ENCODE measurements at places on chromosomes 6 and 20.

GRCh38 chr6:110233770-110234374 is 53.6 kb downstream of the CDC40 start:
- no peak for DNase-seq

GRCh38 chr6:42450477-42451332 is 1.0 kb downstream of the TRERF1 start:
- DNase-seq, result no peak

DNA sequence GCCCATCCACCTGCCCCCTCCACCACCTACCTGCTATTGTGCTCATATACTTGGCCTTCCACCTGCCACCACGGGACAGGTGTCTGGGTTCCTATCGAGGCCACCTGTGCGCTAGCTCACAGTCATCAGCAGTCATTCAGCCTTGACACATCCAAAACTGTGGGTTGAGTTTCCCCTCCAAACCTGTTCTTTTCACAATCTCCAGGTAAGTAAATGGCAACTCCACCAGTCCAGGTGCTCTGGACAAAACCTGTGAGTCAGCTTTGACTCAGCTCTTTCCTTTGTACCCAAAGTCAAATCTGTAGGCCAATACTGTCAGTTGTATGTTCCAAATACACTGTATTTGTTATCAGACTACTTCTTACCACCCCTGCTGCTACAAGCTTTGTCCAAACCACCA is 52.6 kb downstream of the SPTLC3 start:
- no peak for DNase-seq

DNA sequence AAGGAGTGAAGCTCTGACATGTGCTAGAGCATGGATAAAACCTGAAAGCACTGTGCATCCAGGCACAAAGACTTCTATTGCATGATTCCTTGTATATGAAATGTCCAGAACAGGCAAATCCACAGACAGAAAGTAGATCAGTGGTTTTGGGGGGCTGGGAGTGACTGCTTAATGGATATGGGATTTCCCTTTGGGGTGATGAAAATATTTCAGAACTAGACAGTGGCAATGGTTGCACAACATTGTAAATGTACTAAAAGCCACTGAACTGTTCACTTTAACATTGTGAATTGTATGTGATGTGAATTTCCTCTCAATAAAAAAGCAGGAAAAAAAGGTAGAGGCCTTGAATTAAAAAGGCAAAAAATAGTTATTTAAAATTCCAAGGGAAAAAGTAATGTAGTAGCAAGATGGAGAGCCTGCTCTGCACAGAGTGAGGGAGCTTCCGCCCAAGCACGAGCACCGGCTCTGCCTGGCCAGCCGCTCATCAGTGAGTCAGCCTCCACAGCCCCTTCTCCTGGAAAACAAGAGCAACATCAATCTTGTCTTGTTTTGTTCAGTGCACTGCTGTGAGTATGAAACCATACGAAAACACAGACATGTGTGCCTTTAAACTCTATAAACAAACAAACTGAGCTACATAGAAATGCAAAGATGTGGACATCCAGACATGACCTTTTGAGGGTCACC is 74.6 kb upstream of the THBS2 start:
- no peak for DNase-seq

DNA sequence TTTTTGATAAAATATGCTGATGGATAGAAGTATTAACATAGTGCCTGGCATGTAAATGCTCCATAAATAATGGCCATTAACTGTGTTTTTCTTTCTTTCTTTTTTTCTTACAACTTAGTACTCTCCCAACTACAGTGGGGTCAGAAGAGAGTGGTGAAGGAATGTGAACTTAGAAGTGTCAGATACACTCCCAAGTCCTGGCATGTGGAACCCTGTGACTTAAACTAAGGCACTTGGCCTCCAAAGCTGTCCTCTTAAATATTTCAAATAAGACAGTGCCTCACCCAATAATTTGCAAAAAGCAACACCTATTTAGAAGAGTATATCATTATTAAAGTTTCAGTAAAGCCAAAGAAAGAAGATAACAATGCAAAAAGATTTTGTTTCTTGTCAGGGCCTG is 129.1 kb upstream of the NUP153 start:
- no peak for DNase-seq

DNA sequence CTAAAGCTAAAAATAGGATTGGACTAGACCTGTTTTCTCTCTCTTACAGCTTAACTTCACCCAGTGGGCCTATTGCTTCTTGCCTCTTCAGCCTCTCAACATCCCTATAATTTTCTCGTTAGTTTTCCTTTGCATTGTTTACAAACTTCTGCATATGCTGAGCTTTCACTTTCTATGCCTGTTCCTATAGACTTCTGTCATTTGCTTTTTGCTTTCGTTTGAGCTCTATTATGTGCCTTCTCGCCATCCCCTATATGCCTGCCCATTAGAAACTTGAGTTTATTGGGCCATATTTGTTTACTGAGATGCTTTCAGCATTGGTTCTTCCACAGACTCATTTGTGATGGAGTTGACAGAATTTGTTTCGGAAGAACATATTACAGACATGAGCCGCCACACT is 40.9 kb downstream of the NCOA7 start:
- no peak for DNase-seq

- DNase-seq, result no peak
Observed at GRCh38 chr20:8216375-8217200, 84.5 kb downstream of the PLCB1 start.

DNA sequence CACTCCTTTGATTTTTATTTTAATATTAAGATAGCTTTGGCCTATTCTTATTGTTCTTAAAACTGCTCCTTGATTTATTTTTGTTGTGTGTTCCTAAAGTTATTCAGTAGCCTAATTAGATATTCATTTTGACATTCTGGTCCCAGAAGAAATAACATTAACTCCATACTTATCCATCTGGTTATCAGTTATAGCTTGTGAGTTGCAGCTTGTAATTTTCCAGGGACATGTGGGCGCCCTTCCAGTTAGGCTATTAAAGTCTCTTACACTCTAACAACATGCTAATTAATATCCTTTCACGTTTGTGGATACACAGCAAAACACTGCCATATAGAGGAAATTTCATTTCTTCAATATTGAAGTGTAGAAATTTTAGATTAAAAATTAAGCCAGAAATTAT is 987.5 kb downstream of the HACE1 start:
- no peak for DNase-seq

DNA sequence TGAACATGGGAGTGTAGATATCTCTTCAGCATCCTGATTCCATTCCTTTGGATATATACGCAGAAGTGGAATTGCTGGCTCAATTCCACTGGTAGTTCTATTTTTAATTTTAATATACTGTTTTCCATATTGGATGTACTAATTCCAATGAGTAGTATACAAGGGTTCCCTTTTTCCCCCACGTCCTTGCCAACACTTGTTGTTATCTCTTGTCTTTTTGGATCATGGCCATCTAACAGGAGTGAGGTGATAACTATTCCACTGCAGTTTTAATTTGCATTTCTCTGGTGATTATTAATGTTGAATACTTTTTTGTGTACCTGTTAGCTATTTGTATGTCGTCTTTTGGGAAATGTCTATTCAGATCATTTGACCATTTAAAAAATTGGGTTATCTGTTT is 91.5 kb downstream of the ZFAND3 start:
- DNase-seq, result no peak

- no peak for DNase-seq
Observed at GRCh38 chr6:125841356-125842090, 50.8 kb downstream of the NCOA7 start.

GRCh38 chr20:8131598-8132483 is at the start of gene PLCB1:
TSS of gene PLCB1 (plus strand) at chr20:8132266. CDS start at chr20:8132652, 386 bp downstream.
- DNase-seq, result peak; percentile 95

GRCh38 chr6:129369737-129370136 is 340.2 kb downstream of the ARHGAP18 start:
- no peak for DNase-seq

DNA sequence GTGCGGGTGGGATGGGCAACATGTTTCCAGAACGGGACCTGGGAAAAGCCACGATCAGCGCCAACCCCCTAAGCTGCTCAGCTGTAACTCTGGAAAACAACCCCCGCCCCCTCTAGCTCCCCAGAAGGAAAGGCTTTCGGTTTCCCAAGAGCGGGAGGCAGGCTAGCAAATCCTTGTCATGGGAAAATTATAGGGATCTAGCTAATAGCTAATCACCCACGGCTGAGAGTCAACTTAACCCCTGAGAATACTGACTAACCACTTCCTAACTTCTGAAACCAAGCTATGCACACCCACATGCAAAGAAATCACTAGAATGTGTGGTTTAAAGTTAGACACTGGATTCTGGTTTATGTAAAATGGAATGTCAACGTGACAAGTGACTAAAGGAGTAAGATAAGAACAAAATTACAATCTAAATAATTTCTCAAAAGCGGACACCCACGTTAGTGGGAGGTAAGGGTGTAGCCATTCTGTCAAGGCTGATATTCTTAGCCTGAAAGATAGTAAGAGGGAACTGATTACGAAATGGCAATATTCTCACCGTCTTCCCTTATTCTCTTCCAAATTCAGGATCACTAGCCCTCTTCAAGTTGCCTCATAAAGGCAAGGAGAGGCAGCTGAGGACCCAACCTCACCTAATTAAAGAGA is 20.1 kb downstream of the JAG1 start:
- no peak for DNase-seq

GRCh38 chr6:61886608-61887259 is 399.3 kb downstream of the KHDRBS2 start:
- DNase-seq, result no peak

- DNase-seq, result no peak
Observed at GRCh38 chr6:156579564-156579963, 197.6 kb upstream of the ARID1B start.

DNA sequence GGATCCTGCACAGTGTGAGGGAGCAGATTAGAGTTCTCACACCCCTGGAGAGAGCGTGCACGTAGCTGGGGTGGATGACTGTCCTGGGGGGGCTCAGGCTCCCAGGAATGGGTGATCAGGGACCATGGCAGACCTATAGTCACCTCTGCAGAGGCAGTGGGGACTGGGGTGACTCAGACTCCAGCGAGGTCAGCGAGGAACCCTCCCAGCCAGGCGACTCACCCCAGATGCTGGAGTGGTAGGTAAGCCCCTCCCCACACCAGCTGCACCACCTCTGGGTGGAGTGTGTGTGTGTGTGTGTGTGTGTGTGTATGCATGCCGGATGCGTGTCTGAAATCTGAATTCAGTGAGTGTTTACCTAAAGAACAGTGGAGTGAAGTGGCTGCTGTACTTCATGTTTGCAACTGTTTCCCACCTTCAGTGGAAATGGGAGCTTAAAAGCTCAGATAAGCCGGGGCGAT is 17.4 kb upstream of the GTSF1L start:
- DNase-seq, result no peak

DNA sequence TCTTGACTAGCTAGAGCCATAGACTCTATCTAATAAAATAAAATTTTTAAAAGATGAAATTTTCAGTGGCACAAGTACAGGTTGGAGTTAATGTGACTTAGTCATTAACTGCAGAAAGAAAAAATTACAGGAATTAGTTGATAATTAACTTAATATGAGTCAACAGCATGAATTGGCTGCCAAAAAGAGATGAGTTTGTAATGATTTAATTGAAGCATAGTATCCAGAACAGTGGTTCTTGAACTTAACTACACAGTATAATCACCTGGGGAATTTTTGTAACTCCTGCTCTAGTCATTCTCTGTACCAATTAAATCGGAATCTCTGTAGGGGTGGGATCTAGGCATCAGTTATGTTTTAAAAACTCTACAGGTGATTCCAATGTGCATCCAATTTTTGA is 46.3 kb upstream of the HMGN3 start:
- no peak for DNase-seq

GRCh38 chr20:33575282-33575681 is 85.4 kb downstream of the CBFA2T2 start:
- DNase-seq, result no peak

- no peak for DNase-seq
Observed at GRCh38 chr20:12970372-12970821, 38.4 kb upstream of the SPTLC3 start.

DNA sequence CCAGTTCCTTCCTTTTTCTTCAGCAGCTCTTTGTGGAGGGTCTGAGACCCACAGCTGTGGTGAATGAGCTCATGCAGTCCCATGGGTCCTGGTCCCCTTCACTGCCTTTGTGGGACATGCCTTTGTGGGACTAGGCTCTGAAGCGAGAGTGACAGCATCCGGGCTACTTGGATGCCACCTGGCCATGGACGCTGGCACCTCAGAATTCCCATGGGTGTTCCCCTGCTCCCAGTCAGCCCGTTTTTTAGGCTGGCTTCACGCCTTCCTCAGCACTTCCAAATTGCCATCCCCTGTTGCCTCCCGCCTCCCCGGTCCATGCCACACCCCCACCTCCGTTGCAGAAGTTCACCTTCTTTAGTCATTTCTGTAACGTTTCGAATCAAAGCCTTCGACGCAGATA is 45.1 kb downstream of the RAMACL start:
- no peak for DNase-seq

DNA sequence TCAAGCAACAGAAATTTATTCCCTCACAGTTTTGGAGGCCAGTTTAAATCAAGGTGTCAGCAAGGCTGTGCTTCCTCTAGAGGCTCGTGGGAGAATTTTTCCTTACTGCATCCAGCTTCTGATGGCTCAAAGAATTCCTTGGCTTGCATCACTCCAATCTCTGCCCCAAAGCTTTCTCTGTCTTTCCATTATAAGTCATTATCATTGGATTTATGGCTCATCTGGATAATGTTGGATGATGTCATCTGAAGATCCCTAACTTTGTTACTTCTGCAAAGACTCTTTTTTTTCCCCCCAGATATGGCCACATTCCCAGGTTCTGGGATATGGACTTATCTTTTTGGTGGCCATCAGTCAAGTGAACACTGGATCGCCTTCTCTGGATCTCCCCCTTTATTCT is 146.3 kb upstream of the B3GAT2 start:
- no peak for DNase-seq

GRCh38 chr6:74879234-74879633 is 326.6 kb downstream of the COL12A1 start:
- no peak for DNase-seq

- DNase-seq, result no peak
Observed at GRCh38 chr6:81894788-81895271, 142.3 kb upstream of the TENT5A start.

DNA sequence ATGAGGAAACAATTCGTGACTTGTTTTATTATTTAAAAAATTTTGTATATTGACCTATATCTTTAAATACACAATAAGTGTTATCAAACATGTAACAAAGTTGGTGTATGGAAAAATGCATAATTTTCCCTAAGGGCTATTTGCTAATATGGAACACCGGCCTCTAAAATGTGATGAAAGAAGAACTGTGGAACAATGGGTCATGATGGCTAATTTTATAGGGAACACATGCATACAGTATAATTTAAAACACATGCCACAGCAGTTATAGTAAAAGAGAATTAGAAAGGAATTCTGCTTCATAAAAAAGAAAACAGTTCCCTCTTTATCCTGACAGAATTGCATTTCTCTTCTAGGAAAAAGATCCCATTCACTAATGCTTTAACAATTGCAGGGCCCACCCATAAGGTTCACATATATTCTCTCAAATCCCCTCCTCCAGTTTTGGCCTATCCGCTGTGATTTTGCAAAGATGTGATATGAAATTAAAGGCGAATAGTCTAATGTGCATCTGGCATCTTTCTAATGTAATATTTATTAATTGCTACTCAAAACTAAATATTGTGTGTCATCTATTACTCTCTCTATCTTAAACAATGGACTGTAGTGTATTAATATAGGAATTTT is 628.1 kb upstream of the CITED2 start:
- no peak for DNase-seq

Data from spleen (tissue), 13 donors.